KG1 (cell line): ENCODE measurements at places on chromosomes 13 and 19.

- DNase-seq, result no peak
These were observed 14.8 kb downstream of the BRD4 start for GRCh38 chr19:15317392-15318071.

DNA sequence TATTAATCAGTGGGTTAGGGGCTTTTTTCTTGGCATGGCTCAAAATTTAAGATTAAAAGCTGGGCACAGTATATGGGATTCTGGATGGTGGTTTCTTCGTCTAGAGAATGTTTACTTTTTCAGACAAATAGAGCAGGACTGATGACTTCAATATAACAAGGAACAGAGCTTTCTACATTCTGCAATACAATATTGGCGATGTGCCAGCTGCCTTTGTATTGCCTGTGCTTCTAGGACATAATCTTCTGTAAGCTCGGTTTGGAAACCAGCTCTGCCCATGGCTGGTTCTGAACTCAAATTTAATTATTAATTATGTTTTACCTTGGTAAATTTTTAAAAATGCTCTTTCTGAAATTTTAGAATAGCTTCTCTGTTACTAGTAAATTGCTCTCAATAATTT, 139.1 kb upstream of the TRPC4 start:
- no peak for DNase-seq

DNA sequence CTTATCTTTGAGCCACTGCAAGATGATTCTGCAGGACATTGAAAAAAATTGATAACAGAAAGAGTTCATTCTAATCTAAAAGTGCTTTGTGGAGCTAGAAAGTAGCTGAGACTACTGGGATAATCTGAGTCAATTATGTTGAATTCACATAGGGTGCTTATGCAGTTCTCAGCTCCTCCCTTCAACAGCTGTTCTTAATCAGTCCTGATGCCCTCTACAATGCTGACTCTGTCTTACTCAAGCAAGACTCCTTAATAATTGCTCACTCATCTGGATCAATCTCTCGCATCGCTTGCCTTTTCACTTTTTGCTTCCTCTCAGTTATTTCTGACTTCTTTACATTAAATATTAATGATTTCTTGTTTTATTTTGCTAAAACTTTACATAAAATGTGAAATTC, 182.1 kb downstream of the PCDH17 start:
- DNase-seq, result no peak

- DNase-seq, result no peak
These were observed 16.4 kb upstream of the KCNN1 start for GRCh38 chr19:17950310-17951156.

- no peak for DNase-seq
These were observed 1669.9 kb upstream of the SPRY2 start for GRCh38 chr13:82010780-82011179.

- no peak for DNase-seq
These were observed 75.6 kb downstream of the C13orf42 start for GRCh38 chr13:51035469-51035868.
